Activated naive CD8-positive, alpha-beta T cell treated with anti-CD3 and anti-CD28 coated beads, Interleukin-2, amount 10 ng/mL, durations not matched to agents 7 days and 5 days (primary cell): ENCODE measurements at places on chromosomes 3 and 15.

- DNase-seq: no peak
Measured at GRCh38 chr15:55915876-55916567, 77.4 kb downstream of the NEDD4 start.

- no peak for DNase-seq
Measured at GRCh38 chr15:41499109-41499851, 5.6 kb downstream of the ITPKA start.

GRCh38 chr3:169578381-169579024 lies 85.0 kb downstream of the MECOM start:
- no peak for DNase-seq

DNA sequence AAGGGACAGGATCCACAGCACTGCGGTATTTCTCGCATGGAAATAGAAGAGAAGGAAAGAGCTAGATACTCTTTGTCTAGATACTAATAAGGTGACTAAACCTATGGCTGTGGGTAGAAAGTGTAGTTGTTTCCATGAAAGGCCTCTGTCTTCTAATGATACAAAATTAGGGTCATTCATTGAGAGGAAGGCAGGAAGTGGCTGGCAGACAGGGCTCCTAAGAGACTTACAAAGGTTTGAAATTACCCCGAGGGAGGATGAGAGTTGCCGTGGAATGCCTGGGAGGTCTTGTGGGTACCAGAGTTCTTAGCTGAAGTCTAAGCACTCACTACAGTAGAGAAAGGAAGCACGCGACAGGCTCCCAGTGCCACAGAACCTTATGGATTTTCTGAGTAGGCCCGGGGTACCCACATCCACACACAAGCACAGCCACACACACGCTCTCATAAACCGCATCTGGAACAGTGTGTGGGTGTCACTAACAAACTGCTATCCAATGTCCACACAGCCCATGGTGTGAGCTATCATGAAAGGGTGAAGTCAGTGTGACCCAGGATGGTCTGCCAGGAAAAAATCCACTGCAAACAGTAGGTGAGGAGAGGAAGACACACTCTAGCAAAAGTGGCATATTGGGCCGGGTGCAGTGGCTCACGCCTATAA lies 221.4 kb downstream of the FAM43A start:
- no peak for DNase-seq

GRCh38 chr3:21533002-21533401 lies 218.0 kb downstream of the ZNF385D start:
- no peak for DNase-seq

DNA sequence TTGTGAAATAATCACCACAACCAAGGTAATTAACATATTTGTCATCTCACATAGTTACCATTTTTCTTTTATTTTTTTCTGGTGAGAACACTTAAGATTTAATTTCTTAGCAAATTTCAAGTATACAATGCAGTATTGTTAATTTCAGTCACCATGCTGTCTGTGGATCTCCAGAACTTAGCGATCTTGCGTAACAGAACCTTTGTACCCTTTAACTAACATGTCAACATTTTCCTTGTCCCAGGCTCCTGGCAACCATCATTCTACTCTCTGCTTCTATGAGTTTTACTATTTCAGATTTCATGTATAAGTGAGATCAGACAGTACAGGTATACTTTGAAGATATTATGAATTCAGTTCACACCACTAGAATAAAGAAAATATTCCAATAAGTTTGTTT lies 154.4 kb downstream of the KCNAB1 start:
- no peak for DNase-seq

DNA sequence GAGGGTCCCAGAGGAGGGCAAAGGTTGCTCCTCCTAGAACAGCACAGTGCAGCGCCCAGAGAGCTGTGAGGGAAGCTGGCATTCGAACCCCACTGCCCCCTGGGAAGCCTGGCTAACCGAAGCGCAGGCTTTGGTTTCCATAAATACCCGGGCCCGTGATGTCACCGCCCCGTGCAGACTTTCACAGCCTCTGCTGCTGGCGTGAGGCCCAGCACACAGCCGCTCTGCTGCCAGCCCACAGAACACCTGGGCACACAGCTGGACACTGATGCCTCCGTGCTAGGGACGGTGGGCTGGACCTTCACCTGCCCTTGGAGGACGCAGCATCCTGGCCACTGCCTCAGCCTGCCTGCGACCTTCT lies 1.0 kb downstream of the IQSEC1 start:
- no peak for DNase-seq

DNA sequence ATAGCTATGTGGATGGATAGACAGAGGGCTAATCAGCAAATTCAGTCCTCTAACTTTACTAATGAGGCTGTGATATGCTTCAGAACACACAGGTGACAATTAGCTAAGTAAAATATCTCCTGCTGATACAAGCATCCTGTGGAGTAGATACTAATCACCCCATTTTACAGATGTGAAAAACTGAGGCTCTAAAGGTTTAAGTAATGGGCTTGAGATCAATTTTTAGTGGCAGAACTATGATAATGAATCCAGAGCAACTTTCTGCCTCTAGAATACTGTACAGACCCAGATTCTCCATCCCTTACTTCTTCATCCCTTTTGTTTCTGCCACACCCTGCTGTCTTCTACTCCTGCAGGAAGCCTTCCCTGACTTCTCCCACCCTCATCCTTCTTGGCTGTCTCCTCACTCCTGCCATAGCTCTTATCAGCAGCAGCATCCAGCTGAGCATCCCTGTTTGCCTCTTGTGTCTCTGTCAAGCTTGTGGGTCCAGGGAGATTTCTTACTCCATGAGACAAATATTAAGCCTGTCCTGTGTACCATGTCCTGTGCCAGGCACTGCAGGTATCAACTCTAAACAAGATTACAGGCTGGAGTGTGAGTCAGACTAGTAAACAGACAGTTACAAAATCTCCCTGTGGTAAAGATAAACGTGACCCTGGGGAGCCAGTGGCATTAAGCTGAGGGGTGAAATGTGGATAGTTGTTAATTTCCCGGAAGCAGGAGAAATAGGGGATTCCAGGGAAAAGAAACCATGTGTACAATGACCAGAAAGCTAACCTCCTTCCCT lies 39.2 kb downstream of the SLC6A11 start:
- DNase-seq: no peak

DNA sequence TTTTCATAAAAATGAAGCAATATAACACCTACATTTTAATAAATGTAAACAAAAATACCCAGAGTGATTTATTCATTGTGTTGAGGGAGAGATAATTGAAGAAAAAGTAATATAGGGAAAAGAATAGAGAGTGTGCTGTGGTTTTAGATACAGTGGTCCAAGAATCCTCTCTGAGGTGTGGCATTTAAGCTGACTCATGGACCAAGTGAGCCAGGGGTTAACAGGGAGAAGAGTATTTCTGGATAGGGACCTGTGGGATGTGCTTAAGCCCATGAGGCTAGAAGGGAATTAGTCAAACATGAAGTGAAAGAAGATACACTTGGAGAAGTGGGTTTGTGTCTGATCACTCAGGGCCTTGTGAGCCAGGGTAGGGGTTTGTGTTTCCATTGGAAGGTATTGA lies 680.7 kb upstream of the GRM7 start:
- DNase-seq: no peak

- no peak for DNase-seq
Measured at GRCh38 chr3:48614044-48614443, 4.6 kb upstream of the UQCRC1 start.

- DNase-seq: no peak
Measured at GRCh38 chr3:30437171-30437601, 169.2 kb upstream of the TGFBR2 start.

- DNase-seq: no peak
Measured at GRCh38 chr3:171982828-171983227, 56.5 kb upstream of the FNDC3B start.

DNA sequence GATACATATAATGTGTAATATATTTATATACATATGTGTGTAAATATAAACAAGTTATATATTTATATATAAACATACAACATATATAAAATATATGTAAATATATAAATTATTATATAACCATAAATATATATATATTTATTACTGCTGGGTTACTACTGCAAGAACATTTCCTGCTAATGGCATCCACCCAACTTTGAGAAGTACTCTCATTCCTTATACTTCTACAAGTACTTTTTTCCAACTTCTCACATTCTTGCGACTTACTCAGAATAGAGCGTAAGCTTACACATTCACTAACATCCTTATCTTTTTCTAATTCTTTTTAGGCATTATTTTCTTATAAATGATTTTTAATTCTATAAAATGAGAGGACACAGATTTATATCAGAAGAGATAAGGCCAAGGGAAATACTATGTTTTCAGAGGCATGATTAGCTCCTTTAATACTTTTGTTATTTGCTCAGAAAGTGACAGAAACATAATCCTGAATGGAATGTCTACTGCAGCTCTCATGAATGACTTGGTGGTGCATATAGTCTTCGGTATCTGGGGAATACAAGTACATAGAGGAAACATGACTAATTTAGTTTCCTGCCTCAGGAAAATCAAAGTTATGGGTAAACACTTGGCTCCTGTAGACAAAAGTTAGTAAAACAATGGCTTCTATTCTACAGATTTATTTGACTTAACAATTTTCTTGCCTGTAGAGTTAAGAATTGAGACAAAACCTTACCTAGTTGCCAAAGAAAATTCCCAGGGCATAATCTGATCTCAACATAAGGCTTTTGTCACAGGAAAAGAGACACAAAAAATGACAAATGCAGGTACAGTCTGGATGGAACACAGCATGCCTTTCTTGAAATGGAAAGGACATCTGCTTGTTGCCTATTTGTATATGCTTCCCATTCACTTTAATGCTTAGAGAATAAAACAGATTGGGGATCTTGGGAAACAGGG lies 453.9 kb downstream of the SQOR start:
- DNase-seq: no peak

DNA sequence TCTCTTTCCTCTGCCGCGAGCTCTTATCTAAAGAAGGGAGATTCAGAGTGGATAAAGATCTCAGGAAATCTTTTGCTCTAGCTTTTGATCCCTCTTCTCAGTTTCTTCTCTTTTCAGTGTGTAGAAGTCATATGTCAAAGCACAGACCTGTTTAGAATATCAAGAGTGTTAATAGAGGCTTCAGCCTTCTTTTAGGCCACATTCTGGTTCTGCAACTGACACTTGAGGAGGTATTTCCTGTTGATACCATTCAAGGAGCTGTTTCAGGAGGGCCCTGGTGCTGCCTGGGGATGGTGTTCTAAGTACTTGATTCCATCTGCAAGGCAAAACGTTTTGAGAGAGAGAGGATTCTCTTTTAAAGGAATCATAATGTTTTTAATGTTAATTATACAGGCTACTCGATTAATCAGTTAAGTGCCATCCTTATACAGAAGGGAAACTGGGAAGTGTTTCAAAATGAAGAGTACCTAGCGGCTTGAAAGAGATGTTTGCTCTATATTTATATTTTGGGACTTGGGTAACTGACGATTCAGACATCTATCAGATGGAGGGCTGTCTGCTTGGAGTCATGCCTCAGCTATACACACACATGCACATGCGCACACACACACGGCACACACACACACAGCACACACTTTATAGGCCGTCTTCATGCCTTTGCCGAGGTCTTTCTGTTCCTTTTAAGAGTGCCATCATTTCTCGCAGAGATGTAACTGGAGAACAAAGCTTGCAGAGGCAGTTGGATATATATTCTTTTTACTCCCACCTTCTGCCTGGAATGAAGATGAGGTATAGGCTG lies 313.9 kb downstream of the PTPRG start:
- no peak for DNase-seq

DNA sequence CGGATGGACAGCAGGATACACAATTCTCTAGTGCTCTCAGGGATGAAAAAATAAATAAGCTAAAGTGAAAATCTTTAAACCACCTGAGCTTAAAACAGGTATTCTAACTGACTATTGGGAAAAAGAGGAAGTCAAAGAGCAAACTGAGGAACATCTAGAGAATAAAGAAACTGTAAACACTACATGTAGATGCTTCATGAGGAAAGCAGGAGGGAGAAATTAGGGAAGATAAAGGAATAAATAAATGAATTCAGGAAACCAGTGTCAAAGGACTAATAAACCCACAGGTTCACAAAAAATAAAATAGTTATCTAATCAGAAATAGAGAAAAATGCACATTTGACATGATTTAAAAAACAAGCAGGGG lies 525 bp upstream of the MCCC1 start:
- no peak for DNase-seq

- no peak for DNase-seq
Measured at GRCh38 chr15:38029736-38030135, 95.3 kb downstream of the TMCO5A start.

DNA sequence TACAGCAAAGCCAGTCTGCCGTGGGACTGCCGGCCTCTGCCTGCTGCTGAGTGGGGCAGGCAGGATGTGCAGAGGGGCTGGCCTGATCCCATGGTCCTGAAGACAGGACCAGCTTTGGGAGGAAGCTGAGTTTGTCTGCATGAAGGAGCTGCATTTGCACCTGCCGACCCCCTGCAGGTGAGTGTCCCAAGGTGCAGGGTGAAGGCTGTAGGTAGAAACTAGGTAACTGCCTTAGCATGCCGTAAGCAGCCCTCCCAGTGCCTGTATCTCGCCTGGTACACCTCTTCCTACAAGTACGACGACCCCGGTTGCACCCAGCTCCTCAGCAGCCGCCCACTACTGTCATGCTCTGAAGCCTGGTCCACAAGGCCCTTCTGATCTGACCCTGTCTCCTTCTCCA lies 34.9 kb downstream of the AMOTL2 start:
- no peak for DNase-seq

DNA sequence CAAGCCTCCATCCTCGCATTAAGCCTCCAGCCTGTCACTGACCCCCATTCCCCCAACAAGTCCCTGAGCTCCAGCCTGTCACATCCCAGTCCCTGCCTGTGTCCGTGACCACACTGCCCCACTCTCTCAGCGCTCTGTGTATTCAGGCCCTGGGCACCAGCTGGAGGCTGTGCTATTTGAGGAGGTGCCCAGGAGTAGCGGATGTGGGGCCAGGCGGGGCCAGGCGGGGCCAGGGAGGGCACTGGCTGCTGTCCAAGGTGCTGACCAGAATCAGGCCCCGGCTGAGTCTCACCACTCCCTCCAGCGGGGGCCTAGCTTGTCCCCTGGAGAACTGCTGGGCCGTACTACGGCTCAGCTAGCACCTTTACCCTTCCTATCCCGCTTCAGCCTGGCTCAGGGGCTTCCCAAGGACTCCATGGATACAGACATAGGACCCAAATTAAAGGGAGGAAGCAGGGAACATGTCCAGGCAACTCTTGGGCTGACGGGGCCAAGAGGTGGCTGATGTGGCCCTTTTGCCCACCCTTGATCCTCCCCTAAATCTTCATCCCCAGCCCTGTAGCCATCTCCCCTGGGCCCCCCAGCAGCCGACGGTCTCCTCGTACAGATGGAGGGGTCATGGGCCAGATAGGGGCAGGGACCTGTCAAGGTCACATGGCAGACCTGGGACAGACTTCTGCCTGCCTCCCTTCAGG lies 1.1 kb downstream of the HHATL start:
- peak; percentile 78 for DNase-seq

GRCh38 chr15:82751308-82751707 lies 41.6 kb upstream of the AP3B2 start:
- DNase-seq: no peak
